Naive thymus-derived CD8-positive, alpha-beta T cell (primary cell): ENCODE measurements at places on chromosomes 6 and 20. TPM values are rescaled to one million over a fixed set of nuclear protein-coding genes. Genes with fewer than 3 reads are reported as not detected.

Gene ASIP
- polyA plus RNA-seq: not detected

Gene SIRPD
- 0.22 TPM for polyA plus RNA-seq

Gene RNASET2
- 283 TPM for polyA plus RNA-seq

Gene HS3ST5
- polyA plus RNA-seq: not detected

Gene SLC22A16
- polyA plus RNA-seq: not detected

Gene TPD52L1
- polyA plus RNA-seq: not detected

Gene SERAC1
- polyA plus RNA-seq: 2.2 TPM

Gene APOM
- polyA plus RNA-seq: 5.0 TPM

Gene ATXN1
- 2.7 TPM for polyA plus RNA-seq

Gene FITM2
- 1.2 TPM for polyA plus RNA-seq

Gene CPXM1
- 0.31 TPM for polyA plus RNA-seq

Gene POLR1H
- 93.5 TPM for polyA plus RNA-seq

Gene EYA4
- polyA plus RNA-seq: not detected

Gene NTSR1
- not detected for polyA plus RNA-seq

Gene MSH5
- 1.1 TPM for polyA plus RNA-seq

Gene LTB
- 707 TPM for polyA plus RNA-seq

Gene AVP
- polyA plus RNA-seq: not detected

Gene OPRM1
- polyA plus RNA-seq: not detected

Gene PI16
- polyA plus RNA-seq: 3.5 TPM

Gene SLC26A8
- not detected for polyA plus RNA-seq

Gene TINAG
- polyA plus RNA-seq: not detected

Gene CHMP4B
- 5.0 TPM for polyA plus RNA-seq

Gene ANGPT4
- not detected for polyA plus RNA-seq

Gene HAO1
- polyA plus RNA-seq: not detected

Gene BTN1A1
- not detected for polyA plus RNA-seq

Gene RIOK1
- 18.1 TPM for polyA plus RNA-seq

Gene OLIG3
- not detected for polyA plus RNA-seq

Gene GNAS-AS1
- polyA plus RNA-seq: not detected

Gene ELOVL5
- polyA plus RNA-seq: 33.0 TPM

Gene ME1
- not detected for polyA plus RNA-seq

Gene GLP1R
- not detected for polyA plus RNA-seq

Gene RUNX2
- 31.3 TPM for polyA plus RNA-seq
